ENCODE measurements at places on chromosomes 3 and 15. TPM values are rescaled to one million over a fixed set of nuclear protein-coding genes. Genes with fewer than 3 reads are reported as not detected.
A peak's percentile ranks its signal among the peaks of the same experiment; 100 is the strongest.

GRCh38 chr15:100885811-100886210, 6.2 kb downstream of the ALDH1A3 start:
- peaks cover 40% of the 10 kb centered on the region for H3K27me3 ChIP-seq
- H3K36me3 ChIP-seq, result no peaks in the 10 kb centered on the region
- no peak overlapping the region for H3K27ac ChIP-seq
- DNase-seq, result no peak
- H3K4me1 ChIP-seq, result peaks cover 3% of the 10 kb centered on the region

GRCh38 chr15:73321496-73322450, 47.0 kb downstream of the HCN4 start:
- H3K36me3 ChIP-seq, result no peaks in the 10 kb centered on the region
- H3K4me3 ChIP-seq, result no peak overlapping the region
- H3K27ac ChIP-seq, result no peak overlapping the region

DNA sequence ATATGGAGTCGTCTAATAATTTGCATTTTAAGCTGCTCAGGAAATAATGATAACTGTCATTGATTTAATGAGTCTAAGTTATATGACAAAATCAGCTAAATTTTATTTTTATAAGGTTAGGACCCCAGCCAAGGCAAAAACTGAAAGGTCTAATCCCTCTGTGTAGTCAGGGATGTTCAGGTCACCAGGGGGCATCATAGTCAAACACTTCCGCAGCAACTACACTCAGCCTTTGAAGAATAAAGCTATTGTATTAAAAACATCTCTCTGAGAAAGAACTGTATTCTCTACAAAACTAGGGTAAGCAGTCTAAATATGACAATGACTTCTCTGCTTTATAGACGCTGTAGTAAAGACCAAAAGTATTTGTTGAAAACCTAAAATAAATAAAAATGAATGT, 15.0 kb downstream of the INTS14 start:
- no peak overlapping the region for H3K27ac ChIP-seq
- peaks cover 97% of the 10 kb centered on the region for H3K36me3 ChIP-seq
- no peak for DNase-seq
- no peaks in the 10 kb centered on the region for H3K27me3 ChIP-seq

DNA sequence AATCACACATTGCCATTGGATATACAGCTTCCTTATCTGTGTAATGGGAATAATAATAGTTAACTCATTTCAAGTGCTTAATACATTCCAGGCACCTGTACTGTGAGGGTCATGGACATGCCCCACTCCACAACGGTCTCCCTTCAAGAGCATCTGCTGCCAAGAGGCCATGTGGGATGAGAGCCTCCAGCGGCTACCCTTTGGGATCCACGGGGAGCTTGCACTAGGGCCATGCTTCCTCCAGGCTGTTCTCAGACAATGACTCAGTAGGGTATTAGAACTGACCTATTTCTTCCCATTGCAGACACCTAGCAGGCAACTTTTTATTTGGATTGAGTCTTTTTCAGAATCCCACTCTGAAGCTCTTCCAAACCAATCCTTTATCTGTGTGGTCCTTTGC, 1078.9 kb downstream of the TUSC7 start:
- no peaks in the 10 kb centered on the region for H3K36me3 ChIP-seq
- no peaks in the 10 kb centered on the region for H3K27me3 ChIP-seq
- DNase-seq, result no peak
- no peaks in the 10 kb centered on the region for H3K4me1 ChIP-seq

DNA sequence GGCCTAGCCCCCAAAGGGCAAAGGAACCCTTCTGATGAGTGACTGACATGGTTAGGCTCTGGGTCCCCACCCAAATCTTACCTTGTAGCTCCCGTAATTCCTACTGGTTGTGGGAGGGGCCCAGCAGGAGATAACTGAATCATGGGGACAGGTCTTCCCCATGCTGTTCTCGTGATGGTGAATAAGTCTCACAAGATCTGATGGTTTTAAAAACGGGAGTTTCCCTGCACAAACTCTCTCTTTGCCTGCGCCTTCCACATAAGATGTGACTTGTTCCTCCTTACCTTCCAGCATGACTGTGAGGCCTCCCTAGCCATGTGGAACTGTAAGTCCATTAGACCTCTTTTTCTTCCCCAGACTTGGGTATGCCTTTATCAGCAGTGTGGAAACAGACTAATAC, 16.9 kb downstream of the TKT start:
- H3K27me3 ChIP-seq, result no peaks in the 10 kb centered on the region
- H3K4me3 ChIP-seq, result no peak overlapping the region
- no peak for DNase-seq
- H3K27ac ChIP-seq, result peak overlapping the region; percentile 62

DNA sequence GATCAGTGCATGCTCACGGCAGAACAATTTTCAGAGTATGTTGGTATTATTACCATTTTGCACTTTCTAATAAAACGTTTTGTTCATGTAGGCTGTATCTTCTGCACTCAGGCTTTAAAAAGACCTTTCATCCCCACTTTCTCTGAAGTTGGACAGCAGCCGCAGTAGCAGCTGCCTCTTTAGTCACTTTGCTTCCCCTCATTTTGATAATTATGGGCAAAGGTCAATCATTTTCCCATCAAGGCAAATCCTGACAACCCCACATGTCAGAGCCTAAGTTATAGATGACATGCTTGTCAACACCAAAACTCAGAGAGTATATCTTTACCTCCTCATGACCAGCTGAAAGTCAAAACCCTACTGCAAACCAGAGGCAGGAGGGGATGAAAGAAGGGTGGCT, 99.7 kb downstream of the ROBO2 start:
- no peak overlapping the region for H3K4me3 ChIP-seq
- no peak for DNase-seq
- H3K36me3 ChIP-seq, result no peaks in the 10 kb centered on the region
- H3K27ac ChIP-seq, result no peak overlapping the region
- H3K4me1 ChIP-seq, result no peaks in the 10 kb centered on the region

- DNase-seq, result no peak
- H3K4me1 ChIP-seq, result peaks cover 34% of the 10 kb centered on the region
- H3K36me3 ChIP-seq, result no peaks in the 10 kb centered on the region
- H3K27ac ChIP-seq, result no peak overlapping the region
- H3K4me3 ChIP-seq, result peak overlapping the region; percentile 20
Measured at GRCh38 chr15:101088788-101089578, 162.9 kb downstream of the CHSY1 start.

- no peak overlapping the region for H3K4me3 ChIP-seq
- H3K27ac ChIP-seq, result no peak overlapping the region
- no peaks in the 10 kb centered on the region for H3K27me3 ChIP-seq
Measured at GRCh38 chr3:130340766-130341165, 4.7 kb upstream of the COL6A5 start.

- no peak for DNase-seq
- no peak overlapping the region for H3K4me3 ChIP-seq
Measured at GRCh38 chr3:182583545-182583944, 209.8 kb upstream of the ATP11B start.

- DNase-seq, result peak; percentile 87
- H3K4me1 ChIP-seq, result peaks cover 27% of the 10 kb centered on the region
- H3K4me3 ChIP-seq, result no peak overlapping the region
- no peak overlapping the region for H3K27ac ChIP-seq
- H3K36me3 ChIP-seq, result no peaks in the 10 kb centered on the region
Measured at GRCh38 chr3:134699721-134700120, 48.9 kb upstream of the KY start.

DNA sequence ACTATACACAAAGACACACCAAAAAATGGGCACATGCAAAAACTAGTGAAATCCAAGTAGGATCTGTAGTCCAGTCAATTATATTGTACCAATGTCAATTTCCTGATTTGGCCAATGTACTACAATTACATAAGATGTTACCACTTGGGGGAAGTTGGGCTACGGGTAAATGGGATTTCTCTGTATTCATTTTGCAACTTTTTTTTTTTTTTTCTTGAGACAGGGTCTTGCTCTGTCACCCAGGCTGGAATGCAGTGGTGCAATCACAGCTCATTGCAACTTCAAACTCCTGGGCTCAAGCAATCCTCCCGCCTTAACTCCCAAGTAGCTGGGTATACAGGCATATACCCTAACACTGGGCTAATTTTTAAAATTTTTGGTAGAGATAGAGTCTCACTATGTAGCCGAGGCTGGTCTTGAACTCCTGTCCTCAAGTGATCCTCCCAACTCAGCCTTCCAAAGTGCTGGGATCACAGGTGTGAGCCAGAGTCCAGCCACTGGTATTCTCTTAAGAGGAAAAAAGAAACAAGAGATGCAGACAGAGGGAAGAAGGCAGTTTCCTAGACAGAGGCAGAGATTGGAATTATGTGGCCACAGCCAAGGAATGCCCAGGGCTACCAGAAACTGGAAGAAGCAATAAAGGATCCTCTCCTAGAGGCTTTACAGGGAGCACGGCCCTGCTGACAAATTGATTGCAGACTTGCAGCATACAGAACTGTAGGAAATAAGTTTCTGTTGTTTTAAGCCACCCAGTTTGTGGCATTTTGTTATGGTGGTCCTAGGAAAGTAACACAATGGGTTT, 33.3 kb downstream of the TFDP2 start:
- no peaks in the 10 kb centered on the region for H3K27me3 ChIP-seq
- H3K4me3 ChIP-seq, result no peak overlapping the region
- no peak overlapping the region for H3K27ac ChIP-seq
- H3K4me1 ChIP-seq, result peaks cover 6% of the 10 kb centered on the region

DNA sequence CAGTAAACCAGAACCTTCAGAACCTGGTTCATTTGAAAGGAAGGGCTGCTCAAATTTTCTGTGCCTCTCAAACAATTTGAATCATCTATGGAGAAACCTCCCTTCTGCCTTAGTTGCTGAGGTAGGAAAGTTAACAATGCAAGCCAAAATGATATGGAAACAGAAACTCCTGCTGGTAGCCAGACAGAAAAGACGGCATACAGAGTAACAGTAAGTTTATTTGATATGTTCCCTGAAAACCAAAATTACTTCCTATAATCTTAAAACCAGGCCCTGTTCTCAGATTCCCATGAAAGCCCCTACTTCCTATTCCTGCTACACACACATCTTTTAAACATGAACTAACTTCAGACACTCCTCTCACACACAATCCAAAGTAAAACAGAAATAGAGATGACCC, 86.2 kb downstream of the TBC1D5 start:
- no peaks in the 10 kb centered on the region for H3K36me3 ChIP-seq
- H3K4me1 ChIP-seq, result no peaks in the 10 kb centered on the region
- H3K27ac ChIP-seq, result no peak overlapping the region
- no peak overlapping the region for H3K4me3 ChIP-seq

GRCh38 chr3:125147491-125147820, 65.1 kb downstream of the SLC12A8 start:
- no peak overlapping the region for H3K27ac ChIP-seq
- no peak for DNase-seq
- H3K36me3 ChIP-seq, result no peaks in the 10 kb centered on the region
- H3K4me3 ChIP-seq, result no peak overlapping the region

- no peaks in the 10 kb centered on the region for H3K36me3 ChIP-seq
- no peaks in the 10 kb centered on the region for H3K27me3 ChIP-seq
- H3K27ac ChIP-seq, result peak overlapping the region; percentile 92
- peaks cover 66% of the 10 kb centered on the region for H3K4me1 ChIP-seq
- no peak for DNase-seq
Measured at GRCh38 chr3:64265646-64266045, 40.4 kb upstream of the PRICKLE2 start.

DNA sequence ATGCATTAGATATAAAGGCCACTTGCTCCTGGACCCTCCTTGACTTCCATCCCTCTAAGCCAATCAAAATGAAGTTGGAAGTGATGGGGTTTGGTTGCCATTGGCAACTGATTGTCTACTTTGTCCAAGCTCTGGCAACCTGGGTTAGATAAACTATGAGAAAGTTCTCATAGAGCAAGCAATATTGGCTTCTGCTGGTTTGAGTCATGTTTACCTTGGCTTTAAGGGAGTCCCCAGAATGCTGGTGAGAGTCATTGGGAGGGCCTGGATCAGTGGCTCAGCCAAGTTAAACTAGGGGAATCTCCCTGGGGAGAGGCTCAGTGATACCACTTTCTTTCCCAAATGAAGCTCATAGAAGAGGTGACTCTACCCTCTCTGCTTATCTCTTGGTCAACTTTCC, 176.3 kb upstream of the ROPN1 start:
- H3K27ac ChIP-seq, result no peak overlapping the region
- H3K27me3 ChIP-seq, result no peaks in the 10 kb centered on the region
- no peaks in the 10 kb centered on the region for H3K4me1 ChIP-seq
- H3K36me3 ChIP-seq, result no peaks in the 10 kb centered on the region
- DNase-seq, result no peak

GRCh38 chr3:31704591-31705179, 172.0 kb downstream of the STT3B start:
- no peaks in the 10 kb centered on the region for H3K36me3 ChIP-seq
- H3K27ac ChIP-seq, result no peak overlapping the region
- no peak overlapping the region for H3K4me3 ChIP-seq
- no peak for DNase-seq
- H3K4me1 ChIP-seq, result no peaks in the 10 kb centered on the region

DNA sequence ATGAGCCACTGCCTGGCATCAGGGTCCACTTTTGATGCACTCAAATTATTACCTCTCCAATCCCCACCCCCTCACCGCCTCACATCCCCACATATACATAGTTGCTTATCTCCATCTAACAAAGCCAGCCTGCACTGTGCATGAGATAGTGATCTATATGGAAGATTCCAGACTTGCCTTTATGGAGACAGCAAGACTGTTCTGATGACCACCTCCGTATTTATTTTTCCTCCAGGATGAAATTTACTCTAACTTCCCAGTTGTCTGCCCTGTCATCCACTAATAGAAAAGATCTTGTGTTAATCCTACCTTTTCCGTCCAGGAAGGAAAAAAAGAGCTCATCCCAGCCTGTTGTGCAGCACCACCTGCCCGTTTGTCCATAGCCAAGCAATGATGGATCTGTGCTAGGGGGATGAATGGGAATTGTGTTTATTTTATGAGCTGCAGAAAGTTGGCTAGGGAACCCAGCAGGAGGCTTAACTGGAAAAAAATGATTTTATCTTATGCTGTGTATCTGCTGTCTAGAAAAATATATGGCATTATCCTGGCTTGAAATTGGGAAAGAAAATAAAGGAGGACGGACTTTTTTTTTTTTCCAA, 114.5 kb downstream of the CD47 start:
- H3K36me3 ChIP-seq, result no peaks in the 10 kb centered on the region
- DNase-seq, result no peak
- no peak overlapping the region for H3K4me3 ChIP-seq
- H3K27me3 ChIP-seq, result no peaks in the 10 kb centered on the region
- no peak overlapping the region for H3K27ac ChIP-seq
- H3K4me1 ChIP-seq, result peaks cover 6% of the 10 kb centered on the region

DNA sequence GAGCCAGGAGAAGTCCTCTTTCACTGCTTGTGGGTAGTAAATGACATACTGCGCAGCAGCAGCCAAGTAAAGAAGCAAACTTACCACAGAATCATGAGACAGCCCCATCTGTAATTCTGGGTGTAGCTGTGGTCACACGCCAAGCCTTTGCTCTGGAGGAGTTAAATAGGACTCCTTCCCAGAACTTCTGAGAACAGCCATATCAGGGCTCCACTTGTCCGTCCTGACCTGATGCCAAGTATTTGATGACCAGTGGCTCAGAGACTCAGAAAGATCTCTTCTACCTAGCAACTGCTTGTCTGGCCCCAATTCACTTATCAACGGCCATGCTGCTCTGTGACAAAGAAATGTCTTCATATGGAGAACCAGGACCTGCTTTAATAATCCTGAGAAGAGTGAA, 20.6 kb upstream of the GOLIM4 start:
- H3K27me3 ChIP-seq, result no peaks in the 10 kb centered on the region
- H3K27ac ChIP-seq, result no peak overlapping the region
- peaks cover 6% of the 10 kb centered on the region for H3K4me1 ChIP-seq

Gene ASB14
- total RNA-seq, result not detected

Gene CYFIP1
- total RNA-seq, result 95.4 TPM

Gene AADACL2
- total RNA-seq, result 0.17 TPM

Gene FAM81A
- total RNA-seq, result 0.57 TPM

Gene C2CD4A
- 0.33 TPM for total RNA-seq

Gene TTC14
- 42.8 TPM for total RNA-seq

Gene GPR27
- 2.5 TPM for total RNA-seq

Gene SST
- not detected for total RNA-seq

Gene FETUB
- total RNA-seq, result not detected

Gene ARL14
- not detected for total RNA-seq
